ENCODE measurements at places on chromosomes 5 and 9.

- DNase-seq = no peak
Measured at GRCh38 chr5:111198281-111198966, 25.8 kb upstream of the CAMK4 start.

GRCh38 chr9:123453076-123453667 lies 97.2 kb downstream of the CRB2 start:
- no peak for DNase-seq

GRCh38 chr5:154078272-154078671 lies 39.5 kb downstream of the MFAP3 start:
- DNase-seq = no peak

DNA sequence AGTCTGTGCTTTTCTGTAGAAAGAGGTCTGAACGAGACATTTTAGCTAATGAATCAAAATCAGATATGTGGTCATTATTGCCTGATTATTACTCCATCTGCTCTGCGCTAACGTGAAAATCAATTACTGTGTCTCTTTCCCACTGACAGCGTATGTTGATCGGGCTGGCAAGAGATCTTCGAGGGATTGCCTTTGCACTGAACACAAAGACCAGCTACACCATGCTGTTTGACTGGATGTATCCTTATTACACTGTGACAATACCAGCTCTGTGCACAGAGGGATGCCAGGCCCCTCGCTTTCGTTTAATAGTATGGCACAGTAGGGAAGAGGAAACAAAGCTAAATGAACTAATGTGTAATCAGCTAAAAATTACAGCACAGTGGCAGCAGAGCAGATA lies 103.7 kb upstream of the TLX3 start:
- DNase-seq = no peak

GRCh38 chr5:69213513-69214215 lies 21.0 kb upstream of the CDK7 start:
- DNase-seq = no peak

DNA sequence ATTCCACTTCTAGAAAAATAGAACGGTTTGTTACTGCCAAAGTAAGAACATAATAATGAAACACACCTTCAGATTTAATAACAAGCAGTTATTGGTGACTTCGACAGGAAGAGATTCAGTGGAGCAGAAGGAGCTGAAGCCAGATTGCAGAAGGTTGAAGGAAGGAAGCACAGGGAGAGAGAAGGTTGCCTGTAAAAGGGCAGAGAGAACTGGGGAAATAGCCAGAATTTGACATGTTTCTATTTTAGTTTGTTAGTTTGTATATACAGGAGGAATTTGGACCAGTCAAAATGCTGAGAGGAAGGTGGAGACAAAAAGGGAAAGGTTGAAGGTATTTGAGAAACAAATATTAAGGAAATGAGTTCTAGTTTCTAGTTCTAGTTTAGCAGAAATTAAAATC lies 269.2 kb upstream of the ELAVL2 start:
- no peak for DNase-seq

DNA sequence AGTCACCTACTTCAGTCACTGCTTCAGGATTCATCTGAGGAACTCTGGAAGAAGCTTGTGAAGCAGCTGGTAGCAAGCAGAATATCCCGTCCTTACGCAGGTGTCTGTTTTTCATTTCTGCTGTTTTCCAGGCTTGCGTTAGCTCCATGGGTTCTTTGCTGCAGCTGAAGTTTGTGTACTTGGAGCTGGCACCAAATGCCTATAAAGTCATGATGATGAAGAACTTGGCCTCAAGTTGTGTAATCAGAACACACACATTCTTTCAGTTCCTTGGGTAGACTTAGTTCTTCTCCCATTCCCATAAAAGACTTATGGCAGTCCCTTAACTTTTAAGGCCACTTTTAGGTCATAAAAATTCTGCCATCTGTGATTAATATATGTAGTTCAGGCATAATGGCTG lies 116.7 kb downstream of the LRRC70 start:
- no peak for DNase-seq

GRCh38 chr9:38682713-38683112 lies 37.2 kb downstream of the FAM240B start:
- DNase-seq = no peak

GRCh38 chr5:1761453-1761755 lies 38.2 kb downstream of the MRPL36 start:
- peak; percentile 21 for DNase-seq

DNA sequence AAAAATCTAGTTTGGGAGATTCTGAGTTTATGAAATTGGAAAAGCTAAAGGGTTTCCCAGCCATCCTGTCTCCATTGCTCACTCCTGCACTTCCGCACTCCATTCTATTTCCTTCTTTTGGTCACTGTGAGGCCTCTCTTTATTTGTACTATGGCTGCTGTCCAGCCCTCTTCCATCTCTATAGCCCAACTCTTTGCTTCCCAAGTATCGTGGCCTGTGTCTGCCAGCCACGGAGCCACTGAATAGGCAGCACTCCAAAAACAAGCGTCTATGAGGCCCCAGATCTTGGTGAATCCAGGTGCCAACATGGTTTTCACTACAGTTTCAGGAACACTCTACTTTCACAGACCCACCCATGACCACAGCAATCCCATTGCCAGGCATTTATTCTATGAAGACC lies 37.2 kb downstream of the GRAMD2B start:
- no peak for DNase-seq

DNA sequence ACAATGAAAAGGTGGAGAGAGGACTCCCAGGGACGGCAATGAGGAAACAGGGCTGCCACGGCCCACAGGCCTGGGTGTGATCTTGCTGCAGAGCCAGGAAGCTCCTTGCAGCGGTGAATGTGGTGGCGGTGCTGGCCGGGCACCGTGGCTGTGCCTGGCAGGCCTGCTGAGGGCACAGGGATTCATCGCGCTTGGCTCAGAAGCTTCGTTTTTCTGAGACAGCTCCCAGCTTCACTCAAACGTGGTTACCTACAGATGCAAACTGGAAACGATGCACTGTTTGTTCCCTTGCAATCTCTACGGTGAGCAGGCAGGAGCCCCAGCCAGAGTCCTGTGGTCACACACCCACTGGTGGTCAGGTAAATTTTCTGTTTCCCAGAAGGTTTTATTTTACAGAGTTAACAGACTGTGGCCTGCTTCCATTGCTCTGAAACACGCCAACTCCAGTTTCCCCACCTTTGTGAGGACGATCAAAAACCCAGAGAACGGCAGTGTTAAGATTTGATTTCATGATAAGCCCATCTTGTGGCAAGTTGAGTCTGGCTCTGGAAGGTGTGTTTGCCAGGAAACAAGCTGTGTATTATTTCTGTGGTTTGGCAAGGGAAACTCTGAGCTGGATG lies 183.9 kb downstream of the AUH start:
- DNase-seq = peak; percentile 66

GRCh38 chr5:122967085-122967484 lies 69.4 kb downstream of the PPIC start:
- DNase-seq = no peak

GRCh38 chr5:79582186-79582585 lies 30.1 kb upstream of the TENT2 start:
- DNase-seq = no peak

DNA sequence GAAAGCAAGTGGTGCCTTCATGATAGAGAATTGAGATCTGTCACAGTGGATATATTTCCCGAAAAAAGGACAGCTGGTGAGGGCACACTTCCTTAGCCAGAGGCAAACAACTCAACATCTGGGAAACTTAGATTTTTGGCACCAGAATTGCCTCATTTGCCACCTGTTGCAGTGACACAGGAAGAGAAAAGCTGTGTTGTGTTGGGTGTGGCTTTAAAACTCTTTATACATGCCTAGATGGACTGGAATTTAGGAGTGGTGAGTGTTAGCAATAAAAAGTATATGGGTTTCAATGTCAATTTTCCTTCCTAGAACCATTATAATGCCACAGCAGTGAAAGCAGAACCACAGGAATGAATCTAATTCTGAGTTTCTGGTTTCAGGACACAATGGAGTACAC lies 62.6 kb upstream of the CEMIP2 start:
- DNase-seq = no peak

GRCh38 chr9:38178237-38178636 lies 109.2 kb upstream of the SHB start:
- no peak for DNase-seq

- no peak for DNase-seq
Measured at GRCh38 chr5:31942546-31942945, 231.6 kb downstream of the GOLPH3 start.

GRCh38 chr9:14007190-14007769 lies 306.7 kb downstream of the NFIB start:
- DNase-seq = no peak

DNA sequence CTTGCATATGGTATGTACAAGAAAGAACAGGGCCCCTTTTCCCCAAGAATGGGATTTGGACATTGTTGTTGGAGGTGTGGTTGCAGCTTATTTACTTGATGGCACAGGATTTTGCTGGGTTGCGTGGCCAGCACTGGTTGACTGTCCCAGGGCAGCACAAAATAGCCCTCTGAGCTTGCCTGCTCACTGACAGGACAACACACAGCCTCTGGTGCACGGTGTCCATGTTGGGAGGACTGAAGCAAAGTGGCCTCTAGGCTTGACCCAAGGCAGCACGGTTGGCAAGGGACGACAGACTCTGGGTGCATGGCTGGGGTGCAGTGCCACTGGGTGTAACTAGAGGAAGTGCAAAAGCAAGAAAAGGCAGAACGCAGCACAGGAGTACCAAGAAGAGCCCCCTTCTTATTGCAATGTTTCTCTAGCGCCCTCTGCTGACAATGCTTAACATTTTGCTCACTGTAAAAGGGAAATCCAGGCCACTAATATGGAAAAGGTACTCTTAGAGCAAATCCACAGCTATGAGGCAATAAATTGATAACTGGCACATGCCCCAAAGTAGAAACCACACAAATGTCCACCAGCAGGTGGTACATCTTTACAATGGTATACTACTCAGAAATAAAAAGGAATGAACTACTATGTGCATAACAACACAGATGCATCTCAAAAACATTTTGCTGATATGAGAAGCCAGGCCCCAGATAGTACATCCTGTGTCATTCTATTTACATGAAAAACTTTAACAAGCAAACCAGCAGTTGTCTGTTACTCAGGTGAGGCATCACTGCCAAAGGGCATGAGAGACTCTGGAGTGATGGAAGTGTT lies 47.4 kb upstream of the BARX1 start:
- DNase-seq = no peak

DNA sequence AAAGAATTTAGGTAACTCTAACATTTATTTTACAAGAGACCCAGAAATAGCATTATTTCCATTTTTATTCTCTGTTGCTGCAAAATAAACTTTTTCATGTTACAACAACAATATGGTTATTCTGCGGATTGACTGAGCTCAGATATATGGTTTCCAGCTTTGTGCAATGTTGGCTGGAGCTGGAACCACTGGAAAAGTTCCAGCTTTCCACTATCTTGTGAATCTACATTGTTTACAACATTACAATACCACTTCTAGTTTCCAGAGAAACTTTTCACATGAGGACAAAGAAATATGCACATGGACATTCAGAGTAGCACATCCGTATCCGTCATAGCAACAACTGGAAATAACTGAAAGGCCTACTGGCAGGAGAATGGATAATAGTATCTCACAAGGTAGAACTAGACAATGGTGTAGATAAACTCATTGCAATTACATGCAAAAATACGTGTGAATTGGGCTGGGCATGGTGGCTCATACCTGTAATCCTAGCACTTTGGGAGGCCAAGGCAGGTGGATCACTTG lies 436.1 kb upstream of the ADAMTS16 start:
- DNase-seq = no peak

DNA sequence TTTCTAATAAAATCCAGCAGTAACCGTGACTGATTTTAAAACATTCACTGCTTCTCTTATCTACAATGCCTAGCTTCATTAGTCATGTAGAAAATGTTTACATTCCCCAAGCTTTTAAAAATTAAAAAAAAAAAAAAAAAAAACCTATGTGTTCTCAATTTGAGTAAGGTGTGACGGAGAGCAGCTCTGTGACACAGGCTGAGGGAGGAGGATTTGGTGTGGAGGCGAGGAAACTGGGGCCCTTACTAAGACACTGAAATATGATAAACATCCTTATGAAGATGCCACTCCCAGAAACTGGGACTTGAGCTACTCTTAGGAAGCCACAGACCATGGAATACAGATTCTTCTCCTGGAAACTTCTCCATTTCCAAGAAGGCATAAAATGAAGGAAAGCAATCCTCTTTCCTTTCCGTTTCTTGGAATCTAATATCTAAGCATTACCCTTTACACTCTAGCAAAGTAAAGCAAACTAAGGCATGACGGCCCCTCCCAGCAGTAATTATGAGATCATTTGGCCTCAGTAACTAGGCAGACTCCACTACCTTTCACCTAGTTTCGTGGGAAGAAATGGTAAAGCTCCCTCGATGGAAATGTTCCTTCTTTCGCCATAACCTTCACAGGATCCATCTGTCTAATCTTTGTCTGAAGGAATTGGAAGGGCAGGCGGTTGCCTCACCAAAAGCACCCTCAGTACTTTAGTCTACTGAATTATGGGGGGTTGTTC lies 23.5 kb downstream of the GRAMD2B start:
- DNase-seq = no peak

GRCh38 chr5:88419931-88420330 lies 151.3 kb upstream of the TMEM161B start:
- DNase-seq = no peak

DNA sequence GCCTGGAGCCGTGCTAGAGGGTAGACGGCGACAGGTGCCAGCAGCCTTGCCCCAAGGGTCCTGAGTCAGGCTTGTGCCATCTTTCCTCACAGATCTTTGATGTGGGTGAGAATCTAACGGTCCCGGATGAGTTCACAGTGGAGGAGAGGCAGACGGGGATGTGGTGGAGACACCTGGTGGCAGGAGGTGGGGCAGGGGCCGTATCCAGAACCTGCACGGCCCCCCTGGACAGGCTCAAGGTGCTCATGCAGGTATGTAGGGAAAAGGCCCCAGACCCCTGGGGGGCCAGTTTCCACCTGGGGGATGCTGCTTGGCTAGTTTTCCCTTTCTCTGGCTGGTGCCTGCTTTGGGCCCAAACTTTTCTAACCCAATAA lies 24.0 kb downstream of the PTGES2 start:
- DNase-seq = peak; percentile 57

DNA sequence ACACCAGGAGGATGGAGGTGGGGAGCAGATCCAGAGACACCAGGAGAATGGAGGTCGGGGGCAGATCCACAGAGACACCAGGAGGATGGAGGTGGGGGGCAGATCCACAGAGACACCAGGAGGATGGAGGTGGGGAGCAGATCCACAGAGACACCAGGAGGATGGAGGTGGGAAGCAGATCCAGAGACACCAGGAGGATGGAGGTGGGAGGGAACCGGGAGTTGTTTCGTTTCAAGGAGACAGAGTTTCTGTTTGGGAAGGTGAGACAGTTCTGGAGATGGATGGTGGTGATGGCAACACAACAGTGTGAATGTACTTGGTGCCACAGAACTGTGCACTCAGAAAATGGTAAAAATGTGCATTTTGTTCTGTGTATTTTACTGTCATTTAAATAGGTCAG lies 9.0 kb upstream of the INPP5E start:
- DNase-seq = no peak

All from activated T-cell treated with anti-CD3 and anti-CD28 coated beads, Interleukin-2, amount 50 U/mL, for 24 hours (primary cell).